CD4-positive, alpha-beta T cell treated with Interleukin-1 beta for 1 hour (primary cell): ENCODE measurements at places on chromosomes 12 and 14.

GRCh38 chr12:95674163-95674562, 116.4 kb downstream of the NTN4 start:
- DNase-seq, result no peak

GRCh38 chr14:69999261-69999674, 120.1 kb downstream of the SMOC1 start:
- no peak for DNase-seq

DNA sequence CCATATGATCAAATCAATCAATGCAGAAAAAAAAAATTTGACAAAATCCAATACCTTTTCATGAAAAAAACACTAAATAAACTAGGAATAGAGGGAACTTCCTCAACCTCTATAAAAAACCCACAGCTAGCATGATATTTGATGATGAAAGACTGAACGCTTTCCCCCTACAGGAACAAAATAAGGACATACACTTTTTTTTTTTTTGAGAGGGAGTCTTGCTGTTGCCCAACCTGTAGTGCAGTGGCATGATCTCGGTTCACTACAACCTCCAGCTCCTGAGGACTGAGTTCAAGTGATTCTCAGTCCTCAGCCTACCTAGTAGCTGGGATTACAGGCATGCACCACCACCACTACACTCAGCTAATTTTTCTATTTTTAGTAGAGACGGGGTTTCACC, 17.9 kb upstream of the CAMKK2 start:
- DNase-seq, result no peak

DNA sequence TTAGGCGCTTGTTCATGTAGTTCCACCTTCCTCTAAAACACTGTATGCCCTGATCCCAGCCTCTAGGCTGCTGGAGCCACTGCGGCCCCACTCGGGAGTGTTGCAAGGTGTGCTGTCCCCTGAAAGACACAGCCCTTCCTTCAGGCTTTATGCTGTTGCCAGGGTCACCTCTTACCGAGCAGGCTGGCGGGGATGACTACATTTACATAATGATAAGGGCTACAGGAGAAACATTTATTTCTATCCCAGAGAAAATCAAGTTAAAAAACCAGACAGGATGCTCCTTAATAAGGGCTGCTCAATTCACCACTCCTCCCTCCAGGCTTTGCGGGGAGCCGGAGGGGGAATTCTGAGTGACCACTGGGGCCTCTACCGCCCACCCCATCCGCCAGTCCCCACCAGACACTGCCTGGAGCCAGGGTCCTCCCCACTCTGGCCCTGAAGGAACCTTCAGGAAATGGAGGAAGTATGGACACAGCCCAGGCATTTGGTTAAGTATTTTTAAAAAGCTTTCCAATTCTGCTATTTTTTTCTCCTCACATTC, 200.6 kb downstream of the TTC7B start:
- no peak for DNase-seq

- no peak for DNase-seq
These were observed 93.2 kb downstream of the SLC2A13 start for GRCh38 chr12:40012711-40013110.

GRCh38 chr14:32136027-32136825, 59.1 kb downstream of the ARHGAP5 start:
- no peak for DNase-seq

DNA sequence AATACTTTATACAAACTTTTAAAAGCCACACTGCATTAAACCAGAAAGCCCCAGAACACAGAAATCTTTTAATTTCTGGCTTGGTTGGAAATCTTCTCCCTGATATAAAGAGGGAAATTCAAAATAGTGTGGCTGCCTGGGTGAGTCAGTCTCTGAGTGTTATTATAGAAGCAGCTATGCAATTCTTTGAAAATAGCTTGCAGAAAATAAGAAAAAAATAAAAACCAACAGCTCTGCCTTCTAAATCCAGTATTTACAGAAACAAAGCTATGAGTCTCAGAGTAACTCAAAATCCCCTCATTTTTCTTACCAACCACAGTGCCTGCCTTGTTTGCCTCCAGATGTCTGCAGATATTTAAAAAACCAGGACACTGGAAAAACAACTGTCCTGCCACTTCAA, 68.6 kb upstream of the FERMT2 start:
- DNase-seq, result no peak

- no peak for DNase-seq
These were observed 58.8 kb downstream of the GPR68 start for GRCh38 chr14:91185721-91186120.

DNA sequence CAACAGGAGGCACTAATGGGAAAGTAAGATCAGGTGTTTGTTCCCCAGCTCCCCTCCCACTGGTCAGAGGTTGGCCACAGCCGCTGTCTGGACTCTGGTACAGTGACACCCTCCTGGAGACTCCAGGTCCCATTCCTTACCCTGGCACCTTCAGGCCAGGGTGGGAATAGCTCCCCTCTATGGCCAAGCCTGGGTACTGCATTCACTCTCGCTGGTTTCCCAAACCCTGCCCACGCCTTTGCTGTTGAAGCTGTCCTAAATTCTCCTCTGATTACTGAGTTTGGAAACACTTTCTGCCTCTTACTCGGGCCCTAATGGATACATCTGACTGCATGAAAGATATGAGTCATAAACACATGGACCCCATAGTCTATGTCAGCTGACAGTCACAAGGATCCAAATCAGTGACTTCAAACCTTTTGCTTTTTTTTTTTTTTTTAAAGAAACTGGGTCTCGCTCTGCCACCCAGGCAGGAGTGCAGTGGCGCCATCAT, 17.9 kb downstream of the HRK start:
- no peak for DNase-seq

GRCh38 chr12:998020-998874, 7.2 kb downstream of the ERC1 start:
- DNase-seq, result no peak

GRCh38 chr12:123948401-123948795, 24.2 kb downstream of the CCDC92 start:
- no peak for DNase-seq

DNA sequence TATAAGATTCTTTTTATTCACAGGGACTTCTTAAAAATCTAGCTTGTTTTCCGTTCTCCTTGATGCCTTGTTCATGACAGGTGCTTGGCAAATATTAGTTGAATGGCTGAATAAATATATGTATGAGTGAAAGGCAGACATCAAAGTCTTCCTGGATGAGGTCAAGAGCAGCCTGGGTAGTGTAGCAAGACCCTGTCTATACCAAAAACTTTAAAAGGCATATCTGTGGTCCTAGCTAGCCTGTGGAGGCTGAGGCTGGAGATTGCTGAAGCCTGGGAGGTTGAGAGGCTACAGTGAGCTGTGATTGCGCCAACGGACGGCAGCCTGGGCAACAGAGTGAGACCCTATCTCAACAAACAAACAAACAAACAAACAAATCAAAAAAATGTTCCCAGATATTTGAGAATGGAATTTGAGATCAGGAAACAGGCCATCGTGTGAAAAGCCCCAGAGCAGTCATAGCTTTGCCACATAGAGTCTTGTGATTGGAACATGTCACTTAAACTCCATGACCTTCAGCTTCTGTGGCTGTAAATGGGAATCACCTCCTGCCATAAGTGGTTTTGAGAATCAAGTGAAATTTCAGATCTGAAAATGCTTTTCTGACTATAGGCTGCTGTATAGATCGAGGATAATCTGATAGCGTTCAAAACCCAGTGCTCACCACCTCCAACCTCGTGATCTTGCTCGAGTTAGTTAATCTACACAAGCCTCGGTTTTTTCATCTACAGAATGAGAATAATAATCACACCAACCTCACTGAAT, 64.3 kb downstream of the ZFP36L1 start:
- no peak for DNase-seq

- no peak for DNase-seq
These were observed 53.4 kb downstream of the PLBD1 start for GRCh38 chr12:14514154-14514842.

- no peak for DNase-seq
These were observed 100.7 kb downstream of the SCARB1 start for GRCh38 chr12:124762791-124763593.

GRCh38 chr12:123761841-123762714, at the start of gene DNAH10:
Gene DNAH10, plus strand, starts transcription at chr12:123762301. Its CDS starts 36 bp downstream, at chr12:123762337.
- peak; percentile 36 for DNase-seq

GRCh38 chr12:52876372-52876771, 27.6 kb upstream of the KRT78 start:
- DNase-seq, result no peak

GRCh38 chr14:59273737-59274136, 85.3 kb downstream of the DAAM1 start:
- DNase-seq, result no peak
